ENCODE measurements at places on chromosomes 5 and 9. TPM values are rescaled to one million over a fixed set of nuclear protein-coding genes. Genes with fewer than 3 reads are reported as not detected.

GRCh38 chr5:172235132-172235780, 41.3 kb downstream of the EFCAB9 start:
- no peak for DNase-seq

DNA sequence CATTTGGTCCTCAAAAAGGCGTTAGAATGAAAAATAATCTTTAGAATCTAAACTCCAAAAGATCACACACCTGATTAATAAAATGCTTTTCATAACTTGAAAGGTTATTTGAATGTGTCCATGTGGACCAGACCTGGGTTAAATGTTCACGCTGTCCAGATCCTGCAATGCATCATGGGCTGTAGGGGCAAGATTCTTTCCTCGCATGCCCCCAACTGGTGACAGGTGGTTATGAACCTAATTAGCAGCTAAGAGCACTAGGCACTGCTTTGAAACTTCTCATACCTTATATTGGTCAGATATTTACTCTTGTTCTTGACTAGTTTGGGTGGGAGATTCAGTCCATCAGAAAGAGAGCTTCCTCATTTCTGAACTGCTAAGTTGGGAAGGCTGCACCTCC, 19.3 kb upstream of the PIP5K1B start:
- DNase-seq = no peak

The ZDHHC11 gene
- polyA plus RNA-seq = 6.7 TPM

- DNase-seq = no peak
Measured at GRCh38 chr5:149438711-149439132, 59.6 kb upstream of the IL17B start.

DNA sequence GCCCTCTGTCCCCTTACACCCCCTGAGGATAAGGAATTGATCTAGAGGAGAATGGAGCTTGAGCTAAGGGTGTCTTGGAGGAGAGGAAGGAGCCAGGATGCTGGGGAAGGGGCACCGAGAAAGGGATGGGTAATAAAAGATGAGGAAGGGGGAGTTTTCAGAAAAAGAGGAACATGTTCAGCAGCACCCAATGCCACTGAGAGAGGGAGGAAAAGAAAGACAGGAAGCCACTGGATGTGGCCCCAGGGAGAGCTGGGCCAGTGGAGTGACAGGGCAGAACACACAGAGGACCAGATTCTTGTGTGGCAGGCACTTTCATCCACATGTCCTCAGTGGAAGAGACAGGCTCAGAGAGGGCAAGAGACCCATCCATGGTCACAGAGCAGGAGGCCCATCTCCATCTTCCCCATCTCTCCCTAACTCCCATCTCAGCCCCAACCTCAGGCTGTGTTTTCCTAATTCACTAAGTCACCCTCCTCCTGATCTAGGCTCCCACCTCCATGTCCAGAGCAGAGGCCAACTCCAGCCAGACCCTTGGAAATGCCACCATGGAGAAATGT, 7.2 kb downstream of the PFN3 start:
- no peak for DNase-seq

The SEMA5A gene
- 35.9 TPM for polyA plus RNA-seq

- DNase-seq = no peak
Measured at GRCh38 chr5:75551471-75551870, 39.8 kb downstream of the POLK start.

GRCh38 chr9:36214571-36214970, 23.9 kb downstream of the CLTA start:
- DNase-seq = no peak

All from right renal pelvis (tissue), 4 donors.